ENCODE measurements at places on chromosomes 16 and 17. TPM values are rescaled to one million over a fixed set of nuclear protein-coding genes. Genes with fewer than 3 reads are reported as not detected.

NDUFAF8 gene
- total RNA-seq, result 64.9 TPM

GRCh38 chr16:24005577-24005976 is 169.8 kb downstream of the PRKCB start:
- H3K4me1 ChIP-seq, result peaks cover 20% of the 10 kb centered on the region
- no peaks in the 10 kb centered on the region for H3K27me3 ChIP-seq
- no peak for DNase-seq
- H3K4me3 ChIP-seq, result no peak overlapping the region
- H3K27ac ChIP-seq, result no peak overlapping the region
- H3K36me3 ChIP-seq, result peaks cover 3% of the 10 kb centered on the region

DNA sequence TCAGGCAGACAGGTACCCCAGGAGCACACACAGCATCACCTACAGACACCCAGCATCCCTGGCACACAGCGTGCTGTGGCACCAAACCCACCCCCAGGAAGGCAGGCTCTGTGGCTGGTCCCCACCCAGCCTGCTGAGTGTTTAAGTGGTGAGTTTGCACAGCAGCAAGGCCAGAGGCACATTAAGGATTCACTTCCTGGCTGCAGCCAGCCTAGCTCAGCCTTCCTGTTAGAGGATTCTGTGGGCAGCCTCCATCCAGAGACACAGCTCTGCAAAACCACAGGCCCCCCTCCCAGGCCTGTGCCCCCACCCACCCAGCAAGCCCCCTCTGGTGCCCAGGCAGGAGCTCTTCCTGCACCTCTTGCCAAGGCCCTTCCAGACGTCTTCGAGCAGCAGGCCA is 36.1 kb upstream of the PHB1 start:
- no peaks in the 10 kb centered on the region for H3K4me1 ChIP-seq
- H3K27ac ChIP-seq, result no peak overlapping the region
- no peak overlapping the region for H3K4me3 ChIP-seq
- H3K36me3 ChIP-seq, result no peaks in the 10 kb centered on the region
- no peaks in the 10 kb centered on the region for H3K27me3 ChIP-seq
- no peak for DNase-seq

DNA sequence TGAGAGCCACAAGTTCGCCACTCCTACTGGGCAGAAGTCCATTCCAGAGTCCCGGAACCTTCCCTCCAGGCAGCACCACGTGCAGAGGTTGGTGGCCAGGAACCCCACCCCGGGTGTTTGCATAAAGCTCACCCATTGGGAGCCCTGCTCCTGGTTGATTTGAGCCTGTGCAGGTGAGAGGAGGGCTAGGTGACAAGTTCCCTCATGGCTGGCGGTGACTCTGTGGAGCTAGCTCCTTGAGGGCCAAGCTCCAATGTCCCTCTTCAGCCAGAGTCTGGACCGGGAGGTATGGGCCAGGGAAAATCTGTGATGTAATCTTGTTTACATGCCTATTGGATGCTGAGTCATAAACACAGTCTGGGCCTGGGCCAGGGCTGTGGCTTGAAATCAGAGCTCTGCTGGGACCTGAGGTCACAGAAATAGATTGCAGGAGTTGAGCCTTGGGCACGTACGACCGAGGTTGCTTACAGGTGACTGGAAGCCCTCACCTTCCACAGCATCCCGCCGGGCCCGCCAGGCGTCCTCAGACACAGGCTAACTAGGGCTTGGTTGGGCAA is 118.9 kb downstream of the AATF start:
- no peaks in the 10 kb centered on the region for H3K27me3 ChIP-seq
- no peak for DNase-seq
- H3K36me3 ChIP-seq, result no peaks in the 10 kb centered on the region
- no peak overlapping the region for H3K27ac ChIP-seq

DNA sequence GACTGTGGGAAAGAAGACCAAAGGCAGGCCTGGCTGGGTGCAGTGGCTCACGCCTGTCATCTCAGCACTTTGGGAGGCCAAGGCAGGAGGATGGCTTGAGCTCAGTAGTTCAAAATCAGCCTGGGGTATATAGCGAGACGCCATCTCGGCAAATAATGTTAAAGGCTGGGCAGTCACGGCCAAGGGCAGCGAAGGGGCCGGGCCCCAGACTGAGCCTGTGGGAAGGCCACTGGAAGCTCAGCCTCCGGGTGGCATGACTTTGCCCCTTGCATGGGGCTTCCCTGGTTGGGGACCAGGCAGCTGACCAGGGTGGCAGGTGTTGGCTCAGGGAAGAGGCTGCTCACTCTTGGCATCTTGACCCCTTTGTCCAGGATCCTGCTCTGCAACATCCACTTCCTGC is 14.0 kb upstream of the CD300LD start:
- no peak for DNase-seq
- no peak overlapping the region for H3K4me3 ChIP-seq
- H3K27ac ChIP-seq, result no peak overlapping the region
- H3K27me3 ChIP-seq, result peaks cover 41% of the 10 kb centered on the region
- no peaks in the 10 kb centered on the region for H3K36me3 ChIP-seq

C1QTNF1 gene
- total RNA-seq, result 3.8 TPM

- no peaks in the 10 kb centered on the region for H3K27me3 ChIP-seq
- H3K4me3 ChIP-seq, result no peak overlapping the region
- no peaks in the 10 kb centered on the region for H3K4me1 ChIP-seq
Observed at GRCh38 chr16:7748522-7748921, 415.9 kb downstream of the RBFOX1 start.

NUDT7 gene
- total RNA-seq, result 1.2 TPM

GRCh38 chr16:71449020-71449419 is 7.2 kb upstream of the TLE7 start:
- no peak for DNase-seq
- H3K4me3 ChIP-seq, result no peak overlapping the region
- no peak overlapping the region for H3K27ac ChIP-seq
- H3K36me3 ChIP-seq, result peaks cover 39% of the 10 kb centered on the region
- H3K27me3 ChIP-seq, result no peaks in the 10 kb centered on the region
- no peaks in the 10 kb centered on the region for H3K4me1 ChIP-seq

DNAJC7 gene
- 77.4 TPM for total RNA-seq
